ENCODE measurements at places on chromosomes 13 and 19.

DNA sequence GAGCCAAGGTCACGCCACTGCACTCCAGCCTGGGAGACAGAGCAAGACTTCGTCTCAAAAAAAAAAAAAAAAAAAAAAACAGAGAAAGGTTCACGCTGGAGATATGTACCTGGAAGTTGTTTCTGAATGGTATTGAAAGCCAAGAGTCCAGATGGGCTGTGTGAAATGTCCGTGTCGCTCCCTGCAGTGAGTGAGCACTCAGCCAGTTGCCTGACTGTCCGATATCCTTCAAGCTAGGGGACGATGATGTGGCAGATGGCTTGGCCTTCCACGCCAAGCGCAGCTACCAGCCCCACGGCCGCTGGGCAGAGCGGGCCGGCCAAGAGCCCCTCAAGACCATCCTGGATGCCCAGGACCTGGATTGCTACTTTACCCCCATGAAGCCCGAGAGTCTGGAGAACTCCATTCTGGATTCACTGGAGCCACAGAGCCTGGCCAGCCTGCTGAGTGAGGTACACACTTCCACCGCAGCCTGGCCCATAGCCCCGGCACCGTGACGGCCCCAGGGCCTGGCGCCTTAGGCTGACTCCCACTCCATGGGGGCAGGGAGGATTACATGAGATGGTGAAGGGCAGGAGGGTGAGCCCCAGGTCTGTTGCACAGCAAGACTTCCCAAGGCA, 11.7 kb upstream of the OVOL3 start:
- DNase-seq, result no peak

DNA sequence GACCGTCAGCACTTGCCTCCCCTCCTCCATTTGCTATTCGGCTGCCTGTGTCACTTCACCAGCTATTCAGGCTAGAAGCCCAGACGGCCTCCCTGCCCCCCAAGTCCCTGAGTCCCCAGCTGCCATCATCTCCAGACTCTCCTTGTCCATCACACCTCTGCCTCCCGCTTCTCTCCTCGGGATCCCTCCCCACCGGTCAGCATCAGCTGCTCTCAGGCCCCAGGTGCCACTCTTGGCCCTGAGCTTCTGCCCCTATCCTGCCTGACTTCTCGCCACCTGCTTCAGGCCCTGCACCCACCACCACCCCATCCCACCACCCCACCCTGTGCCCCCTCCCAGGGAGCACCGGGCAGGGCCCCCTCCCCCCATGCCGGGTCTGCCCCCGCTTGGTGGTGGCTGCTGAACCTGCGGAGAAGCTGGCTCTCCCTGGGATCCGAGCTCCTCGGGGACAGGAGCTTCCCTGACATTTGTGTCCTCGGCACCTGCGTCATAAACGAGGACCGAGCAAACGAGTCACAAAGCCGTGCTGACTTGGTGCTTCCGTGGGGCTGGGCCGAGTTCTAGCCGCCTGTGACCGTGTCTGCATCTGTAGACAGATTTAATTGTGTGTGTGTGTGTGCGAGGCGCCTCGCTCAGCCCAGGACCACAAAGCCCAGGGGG, 70.3 kb upstream of the MCF2L start:
- no peak for DNase-seq

GRCh38 chr19:10823690-10824089, 12.3 kb downstream of the TMED1 start:
- no peak for DNase-seq

DNA sequence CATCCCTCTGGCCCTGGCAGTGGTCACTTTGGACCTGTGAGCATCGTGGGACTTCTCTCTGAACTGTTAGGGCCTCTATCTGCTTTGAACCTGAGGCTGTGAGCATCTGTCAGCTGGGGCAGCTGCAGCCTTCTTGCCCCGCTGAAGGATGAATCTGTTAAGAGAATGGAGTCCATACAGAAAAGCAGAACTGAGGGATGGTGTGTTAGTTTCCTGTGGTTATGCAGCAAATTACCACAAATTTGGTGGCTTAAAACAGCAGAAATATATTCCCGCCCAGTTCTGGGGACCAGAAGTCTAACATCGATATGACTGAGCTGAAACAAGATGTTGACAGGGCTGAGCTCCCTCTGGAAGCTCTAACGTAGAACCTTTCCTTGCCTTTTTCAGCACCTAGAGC, 1.6 kb upstream of the ZNF497 start:
- DNase-seq, result no peak

GRCh38 chr13:54183166-54183565, 1154.6 kb downstream of the OLFM4 start:
- no peak for DNase-seq

DNA sequence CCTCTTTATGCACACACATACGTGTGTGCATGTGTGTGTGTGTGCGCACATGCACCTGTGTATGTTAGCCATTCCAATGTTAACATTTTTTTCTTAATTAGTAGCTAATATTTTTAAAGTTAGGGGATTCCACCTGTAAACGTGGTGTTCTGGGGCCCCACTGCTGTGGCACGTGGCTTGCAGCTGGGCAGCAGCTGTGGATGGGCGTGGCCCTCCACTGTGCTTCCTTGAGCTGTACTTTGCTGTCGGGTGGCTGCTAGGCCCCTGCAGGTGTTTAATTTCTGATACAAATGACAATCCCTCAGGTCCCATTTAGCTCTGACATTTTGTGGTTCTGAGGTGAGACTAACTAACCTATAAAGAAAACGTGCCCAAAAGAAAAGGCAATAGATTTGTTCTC, 58.9 kb upstream of the GJB6 start:
- DNase-seq, result no peak

DNA sequence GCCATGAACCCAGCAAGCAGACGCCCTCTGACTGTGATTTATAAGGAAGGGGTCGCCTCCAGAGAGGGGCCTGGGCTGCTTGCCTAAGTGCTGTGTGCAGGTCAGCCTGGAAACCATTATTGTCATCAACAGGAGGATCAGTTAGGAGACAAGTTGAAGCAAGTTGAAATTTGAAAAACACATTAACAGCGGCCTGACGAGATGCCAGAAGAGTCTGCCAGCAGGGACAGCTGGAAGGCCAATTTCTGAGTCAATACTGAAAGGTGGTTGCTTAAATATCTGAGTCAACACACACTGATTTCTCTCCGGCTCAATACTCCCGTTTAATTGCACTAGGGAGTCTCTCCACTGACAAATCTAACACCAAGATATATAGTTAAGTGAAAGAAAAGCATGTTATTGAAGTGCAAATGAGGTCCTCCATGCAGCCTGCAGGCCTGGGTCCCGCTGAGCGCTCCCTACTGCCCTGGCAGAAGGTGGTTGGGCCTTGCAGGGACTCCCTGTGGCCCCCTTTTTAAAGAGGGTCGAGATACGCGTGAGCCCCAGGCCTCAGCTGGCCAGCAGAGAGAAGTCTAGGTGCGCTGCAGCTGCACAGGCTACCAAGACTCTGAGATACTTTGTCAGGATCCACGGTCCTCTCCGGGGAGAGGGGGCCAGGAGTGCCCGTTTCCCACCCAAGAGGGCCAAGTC, 91.1 kb downstream of the RNASEH2B start:
- peak; percentile 18 for DNase-seq

DNA sequence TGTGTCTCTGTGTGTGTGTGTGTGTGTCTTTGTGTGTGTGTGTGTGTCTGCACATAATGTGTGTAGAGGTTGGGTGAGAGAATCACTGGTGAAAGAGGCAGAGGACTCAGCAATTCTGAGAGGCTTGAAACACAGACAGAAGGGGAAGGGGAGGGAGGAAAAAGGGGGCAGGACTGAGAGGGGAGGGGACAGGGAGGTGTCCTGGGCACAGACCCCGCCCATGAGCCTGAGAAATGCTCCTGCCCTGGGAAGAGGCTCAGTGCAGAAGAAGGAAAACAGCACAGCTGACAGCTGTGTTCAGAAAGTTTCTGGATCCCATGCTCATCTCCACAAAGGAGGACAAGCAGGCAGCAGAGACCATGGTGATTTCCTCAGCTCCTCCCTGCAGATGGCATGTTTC, 59.1 kb upstream of the CEACAM8 start:
- no peak for DNase-seq

DNA sequence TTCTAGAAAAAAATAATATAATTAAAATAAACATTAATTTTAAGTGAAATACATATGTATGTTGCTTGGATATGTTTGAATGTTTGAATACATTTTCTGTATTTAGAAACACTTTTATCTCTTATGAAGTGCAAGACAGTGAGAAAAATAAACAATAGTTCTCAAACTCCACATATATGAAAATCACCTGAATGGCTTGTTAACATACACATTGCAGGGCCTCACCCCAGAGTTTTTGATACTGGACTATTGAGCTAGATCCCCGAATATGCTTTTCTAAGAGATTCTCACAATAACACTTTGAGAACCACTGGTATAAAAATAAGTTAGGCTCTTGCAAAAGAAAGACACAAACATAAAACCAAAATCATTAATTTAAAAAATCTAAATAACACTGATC, 1570.3 kb upstream of the PRR20A start:
- no peak for DNase-seq

DNA sequence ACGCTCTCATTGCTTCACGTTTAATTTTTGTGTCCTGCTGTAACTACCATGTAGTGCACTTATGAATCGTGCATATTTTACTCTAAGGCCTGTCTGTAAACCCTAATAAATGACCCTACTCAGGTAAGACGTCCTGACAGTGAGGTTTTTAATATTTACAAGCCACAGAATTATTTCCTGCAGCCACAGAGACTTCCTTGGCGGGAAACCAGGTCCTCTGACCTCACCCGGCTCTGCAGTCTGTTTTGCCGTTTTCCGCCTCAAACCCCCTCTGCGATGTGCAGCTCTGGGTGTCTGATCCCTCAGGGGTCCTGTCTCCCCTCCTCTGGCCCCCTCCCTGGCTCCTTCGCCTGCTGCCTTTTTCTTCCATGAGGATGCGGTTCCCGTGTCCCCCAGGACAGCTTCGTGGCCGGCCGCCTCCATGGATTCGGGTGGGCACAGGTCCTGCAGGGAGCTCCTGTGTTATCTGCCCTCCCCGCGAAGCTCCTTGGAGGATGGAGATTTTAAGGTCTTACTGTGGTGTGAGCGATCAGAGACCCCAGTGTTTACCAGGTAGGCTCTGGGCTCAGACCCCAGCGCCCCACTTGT, 66.3 kb downstream of the MCF2L start:
- no peak for DNase-seq

DNA sequence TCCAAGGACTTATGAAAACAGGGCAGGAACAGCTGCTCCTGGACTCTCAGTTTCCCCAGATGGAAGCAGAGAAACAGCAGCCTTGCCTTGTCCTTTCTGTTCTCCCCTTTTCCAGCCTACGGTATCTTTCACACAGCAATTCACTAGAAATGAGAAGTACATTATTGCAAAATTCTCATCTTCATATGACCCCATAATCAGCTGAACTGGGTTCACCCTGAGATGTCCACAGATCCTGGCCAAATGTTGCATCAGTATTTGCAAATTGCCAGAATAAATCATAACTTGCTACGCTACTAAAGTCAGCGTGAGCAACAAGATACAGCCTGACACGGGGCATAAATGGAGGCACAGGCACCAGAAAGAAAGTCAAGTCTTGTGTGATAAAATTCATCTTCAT, 16.1 kb downstream of the VSTM1 start:
- no peak for DNase-seq

GRCh38 chr19:30566681-30567420, 194.7 kb downstream of the ZNF536 start:
- no peak for DNase-seq

- DNase-seq, result no peak
Observed at GRCh38 chr19:1261798-1262622, 7.1 kb upstream of the CIRBP start.

DNA sequence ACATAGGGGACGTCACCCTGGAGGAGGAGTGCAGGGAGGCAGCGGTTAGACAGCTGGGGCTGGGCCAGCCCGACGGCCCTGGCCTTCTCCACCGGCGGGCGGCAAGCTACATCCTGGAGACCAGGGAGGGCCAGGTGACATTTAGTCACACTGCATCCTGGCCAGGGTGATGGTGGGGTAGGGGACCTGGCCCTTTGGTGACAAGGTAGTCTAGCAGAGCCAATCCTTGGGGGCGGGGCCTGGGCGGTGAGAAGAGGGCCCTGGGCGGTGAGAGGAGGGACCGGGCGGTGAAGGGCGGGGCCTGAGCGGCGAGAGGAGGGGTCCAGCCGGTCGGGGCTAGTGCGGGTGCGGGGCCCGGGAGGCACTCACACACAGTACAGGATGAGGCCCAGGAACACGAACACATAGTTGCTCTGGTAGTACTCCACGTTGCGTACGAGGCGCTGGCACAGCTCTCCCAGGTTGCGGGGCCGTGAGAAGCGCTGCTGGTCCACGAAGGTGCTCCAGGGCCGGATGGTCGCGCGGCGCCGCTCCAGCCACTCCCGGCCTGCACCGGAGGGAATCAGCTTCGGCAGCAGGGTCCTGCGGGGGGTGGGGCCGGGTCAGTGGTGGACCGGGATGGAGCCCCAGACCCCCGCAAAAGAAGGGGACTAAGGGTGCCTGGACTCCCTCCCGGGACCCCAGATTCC, 610 bp downstream of the RABAC1 start:
- DNase-seq, result peak; percentile 11

DNA sequence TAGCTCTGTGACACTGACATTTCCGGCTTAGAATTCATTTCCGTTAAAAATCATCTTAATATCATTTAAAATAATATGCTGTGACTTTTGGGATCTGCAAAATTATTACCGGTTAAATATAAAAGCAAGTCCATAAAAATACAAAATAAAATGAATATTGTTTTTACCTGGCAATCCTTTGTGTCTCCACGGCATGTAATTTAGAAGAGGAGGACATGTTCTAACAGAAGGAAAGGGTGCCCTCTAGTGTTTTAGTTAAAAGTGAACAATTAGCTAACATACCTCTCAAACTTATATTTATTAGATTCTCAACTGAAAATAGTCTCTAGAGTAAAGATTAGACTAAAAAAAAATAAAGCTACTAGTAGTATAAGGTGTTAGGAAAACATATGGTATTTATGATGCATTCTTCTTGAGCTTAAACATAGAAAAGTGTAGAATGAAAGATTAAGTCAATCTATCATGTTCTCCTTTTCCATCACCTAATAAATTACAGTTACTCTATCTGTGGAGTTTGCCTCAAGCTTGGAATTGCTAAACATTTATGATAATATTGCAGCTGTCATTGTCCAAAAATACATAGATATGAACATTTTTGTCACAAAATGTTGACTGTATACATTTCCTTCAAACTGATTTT, 676.7 kb upstream of the SPRY2 start:
- DNase-seq, result peak; percentile 13

DNA sequence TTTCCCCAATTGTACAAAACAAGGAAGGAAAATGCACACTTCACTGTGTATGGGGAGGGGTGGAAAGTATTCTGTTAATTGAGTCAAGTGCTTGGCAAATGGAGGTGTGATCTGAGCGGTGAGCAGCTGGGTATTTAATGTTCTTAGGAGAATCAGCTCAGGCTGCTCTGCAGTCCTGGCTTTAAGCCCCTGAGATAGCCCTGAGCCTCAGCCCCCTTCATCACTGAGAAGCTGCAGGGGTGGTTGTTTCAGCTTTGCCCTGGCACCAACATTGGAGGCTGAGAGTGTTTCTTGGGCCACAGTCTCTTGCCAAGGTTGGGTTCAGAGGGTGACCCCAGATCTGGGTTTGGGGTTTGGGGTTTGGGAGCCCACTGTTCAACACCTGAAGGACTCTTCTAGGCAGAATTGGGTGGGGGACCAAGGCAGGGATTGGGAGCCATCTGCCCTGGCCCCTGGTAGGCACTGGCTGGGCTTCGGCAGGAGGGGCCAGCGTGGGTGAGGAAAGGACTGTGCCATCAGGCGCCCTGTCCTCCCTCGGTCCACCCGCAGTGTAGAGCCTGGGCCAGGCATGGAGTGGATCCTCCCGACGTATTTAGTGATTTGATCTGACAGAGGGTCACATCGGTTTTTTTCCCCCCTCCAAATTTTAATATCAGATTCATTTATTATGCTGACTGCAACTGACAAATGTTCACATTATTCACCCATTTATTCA, 66.7 kb upstream of the ZNF536 start:
- DNase-seq, result no peak

Measured in NCI-H1436 treated with DMSO at 0.1 percent for 48 hours (cell line).